ENCODE measurements at places on chromosomes 1 and 21. TPM values are rescaled to one million over a fixed set of nuclear protein-coding genes. Genes with fewer than 3 reads are reported as not detected.

The HSD11B1 gene
- total RNA-seq: 21.5 TPM

DNA sequence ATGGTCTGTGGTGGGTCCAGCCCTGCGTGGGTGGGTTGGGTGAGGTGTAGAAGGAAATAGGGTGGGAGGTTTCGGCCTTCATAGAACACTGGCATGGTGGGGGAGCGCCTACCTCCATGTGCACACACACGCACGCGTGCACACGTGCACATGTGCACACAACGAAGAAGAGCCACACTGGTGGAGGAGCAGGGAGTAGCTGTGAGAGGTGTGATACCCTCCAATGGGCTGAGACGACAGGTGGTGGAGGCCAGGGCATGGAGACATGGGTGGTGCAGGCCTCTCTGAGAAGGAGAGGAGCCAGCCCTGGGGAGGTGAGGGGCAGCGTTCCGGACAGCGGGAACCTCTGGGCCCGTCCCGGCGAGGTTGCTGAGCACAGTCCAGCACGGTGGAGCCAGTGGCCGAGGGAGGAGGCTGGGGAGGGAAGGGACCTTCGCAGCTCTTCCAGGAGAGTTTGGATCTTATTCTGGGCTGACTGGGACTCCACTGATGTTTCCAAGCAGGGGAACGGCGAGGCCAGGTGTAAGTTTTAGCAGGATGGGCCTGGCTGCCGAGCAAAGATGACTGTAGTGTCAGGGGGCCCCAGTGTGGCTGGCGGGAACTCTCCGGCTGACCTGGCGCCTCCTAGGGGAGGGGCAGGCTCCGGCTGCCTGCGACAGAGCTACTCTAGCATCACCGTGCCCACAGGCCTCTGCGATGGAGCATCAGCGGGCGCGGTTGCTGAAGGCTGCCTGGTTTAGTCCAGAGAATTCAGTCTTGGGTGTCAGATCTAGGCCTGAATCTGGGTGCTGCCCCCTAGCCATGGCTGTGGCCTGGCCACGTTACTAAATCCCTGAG lies 107.2 kb downstream of the ARHGEF10L start:
- DNase-seq: no peak

The OPTC gene
- not detected for total RNA-seq

The SLC22A15 gene
- 6.6 TPM for total RNA-seq

The TMEM183A gene
- total RNA-seq: 47.7 TPM

- DNase-seq: no peak
Measured at GRCh38 chr21:44487831-44488230, 32.5 kb downstream of the LRRC3 start.

- DNase-seq: peak; percentile 92
Measured at GRCh38 chr21:42047821-42048613, 23.1 kb upstream of the UMODL1 start.

DNA sequence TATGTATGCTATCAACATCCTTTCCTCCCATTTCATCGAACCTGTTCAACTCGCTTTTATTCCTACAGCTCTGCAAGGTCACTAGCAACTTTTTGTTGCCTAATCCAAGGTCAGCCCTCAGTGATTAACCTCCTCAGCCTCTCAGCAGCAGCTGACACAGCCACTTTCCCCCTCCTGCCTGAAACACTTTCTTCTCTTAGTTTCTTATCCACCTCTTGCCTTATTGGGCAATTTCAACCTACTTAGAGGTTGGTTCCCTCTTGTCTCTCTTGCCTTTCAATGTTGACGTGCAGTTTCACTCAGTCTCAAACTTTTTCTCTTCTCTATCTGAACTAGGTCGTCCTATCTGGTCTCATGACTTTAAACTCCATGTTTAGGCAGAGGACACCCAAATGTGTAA lies 156.3 kb downstream of the C1orf94 start:
- no peak for DNase-seq

DNA sequence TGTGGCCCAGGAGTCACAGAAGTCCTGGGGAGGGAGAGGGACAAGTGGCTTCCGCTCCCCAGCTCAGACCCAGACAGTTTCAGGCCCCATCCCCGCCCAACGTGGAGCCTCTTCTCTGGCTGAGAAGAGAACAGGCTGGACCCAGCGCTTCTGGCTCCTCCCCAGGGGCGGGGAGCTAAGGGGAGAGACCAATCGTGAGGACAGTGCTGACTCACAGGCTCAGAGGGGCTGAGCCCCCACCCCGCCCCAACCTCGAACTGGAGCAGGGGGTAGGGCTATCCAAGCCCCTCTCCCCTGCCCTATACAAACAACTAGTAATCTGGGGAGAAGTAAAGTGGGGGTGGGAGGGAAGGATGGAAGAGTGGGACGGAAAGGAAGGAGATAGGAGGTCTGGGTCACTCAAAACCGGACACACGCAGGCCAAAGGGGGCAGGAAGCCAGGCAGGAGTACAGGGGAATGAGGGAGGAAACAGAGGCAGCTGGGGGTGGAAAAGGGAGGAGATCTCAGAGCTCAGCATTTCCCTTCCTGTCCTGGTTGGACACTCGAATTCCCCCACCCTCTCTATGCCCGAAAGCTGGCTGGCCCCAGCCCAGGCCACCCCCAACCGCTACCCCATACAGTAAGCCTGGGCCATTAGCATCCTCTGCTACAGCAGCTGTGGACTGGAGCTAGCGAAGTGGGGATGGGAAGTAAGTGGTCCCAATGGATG lies at the start of gene SHC1:
Gene SHC1 (minus strand): TSS at position 117 of the 710 bp plus-strand sequence. CDS start 221 bp downstream, outside the sequence.
- peak; percentile 98 for DNase-seq

DNA sequence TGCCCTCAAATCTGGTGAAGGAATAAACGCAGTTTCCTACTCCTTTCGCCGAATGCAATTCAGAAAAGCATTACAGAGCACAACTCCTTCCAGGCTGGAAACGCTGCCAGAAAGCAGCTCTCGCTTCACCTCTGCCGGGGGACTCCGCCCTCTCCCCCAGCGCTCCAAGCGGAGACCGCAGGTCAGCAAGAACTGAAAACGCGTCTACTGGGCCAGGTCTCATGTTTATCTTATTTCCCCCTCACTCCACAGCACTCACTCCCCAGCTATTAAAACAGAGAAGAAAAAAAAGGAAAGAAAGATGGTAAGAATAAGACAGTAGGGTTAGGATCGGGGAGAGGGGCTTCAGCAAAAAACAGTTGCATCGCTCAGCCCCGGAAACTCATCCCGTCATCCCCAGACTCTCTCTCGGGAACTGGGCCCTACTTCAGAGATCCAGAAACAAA lies 833 bp upstream of the RCOR3 start:
- DNase-seq: peak; percentile 91

The RAP1GAP gene
- 0.58 TPM for total RNA-seq

- no peak for DNase-seq
Measured at GRCh38 chr1:17683598-17683997, 71.5 kb upstream of the ACTL8 start.

The PDC gene
- total RNA-seq: not detected

DNA sequence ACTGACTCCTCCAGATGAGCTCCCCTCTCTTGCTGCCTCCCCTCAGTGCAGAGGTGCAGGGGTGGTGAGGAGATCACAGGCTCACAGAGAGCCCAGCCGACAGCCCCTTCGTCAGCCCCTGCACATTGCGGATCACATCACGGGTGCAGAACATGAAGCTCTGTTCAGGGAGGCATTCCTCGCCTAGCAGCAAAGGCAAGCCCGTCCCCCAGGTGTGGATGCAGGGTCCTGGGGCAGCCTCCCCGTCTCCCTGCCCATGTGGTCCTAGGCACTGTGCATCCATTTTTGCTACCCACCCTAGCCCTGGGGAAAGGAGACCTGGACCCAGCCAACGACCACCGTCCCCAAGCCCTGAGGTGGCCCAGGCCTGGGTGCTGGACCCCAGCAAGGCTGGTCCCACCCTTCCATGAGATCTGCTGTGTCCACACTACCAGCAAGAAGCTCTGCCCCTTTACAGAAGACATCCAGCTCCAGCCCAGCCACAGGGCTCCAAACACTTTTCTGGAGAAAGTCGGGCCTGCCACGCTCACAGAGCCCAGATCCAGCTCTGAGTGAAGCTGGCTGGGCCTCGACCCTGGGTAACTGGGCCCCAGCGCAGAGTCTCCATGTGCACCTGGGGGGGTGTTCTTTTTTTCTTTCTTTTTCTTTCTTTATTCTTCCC lies 248.7 kb downstream of the NPHP4 start:
- DNase-seq: peak; percentile 59

GRCh38 chr1:9338397-9339246 lies 45.9 kb downstream of the SPSB1 start:
- DNase-seq: no peak

The TMEM201 gene
- total RNA-seq: 9.4 TPM

GRCh38 chr1:161702250-161702649 lies 4.8 kb upstream of the FCRLA start:
- DNase-seq: no peak

DNA sequence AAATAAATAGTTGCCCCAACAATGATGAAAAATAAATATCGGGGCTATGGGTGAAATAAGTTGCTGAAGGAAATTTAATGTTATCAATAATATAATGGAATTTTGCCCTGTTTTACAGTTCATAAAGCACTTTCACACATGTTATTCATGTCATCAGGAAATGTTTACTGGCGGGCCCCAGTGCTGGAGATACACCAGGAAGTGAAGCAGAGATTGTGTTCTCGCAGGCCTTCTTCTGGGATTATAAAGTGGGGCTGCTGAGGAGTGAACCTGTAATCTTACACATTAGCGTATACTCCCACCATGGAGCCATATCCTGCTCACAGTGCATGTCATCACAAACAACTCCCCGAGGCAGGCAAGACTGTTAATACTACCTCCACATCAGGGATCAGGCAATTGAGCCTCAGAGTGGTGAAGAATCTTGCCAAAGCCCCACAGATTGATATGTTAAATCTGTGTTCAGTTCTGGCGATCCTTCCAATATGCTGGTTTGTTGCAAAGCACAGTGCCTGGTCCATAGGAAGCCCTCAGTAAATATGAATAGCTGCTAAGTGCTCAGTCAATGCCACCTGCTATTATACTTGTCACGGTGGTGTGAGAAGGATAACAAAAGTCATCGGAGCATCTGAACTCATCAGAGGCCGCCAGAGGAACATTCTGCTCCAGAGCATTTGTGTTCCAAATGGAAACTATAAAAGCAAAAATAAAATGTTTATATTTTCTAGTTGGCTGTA lies 104.4 kb upstream of the UBE2U start:
- no peak for DNase-seq

The GOLT1A gene
- not detected for total RNA-seq
